Left renal pelvis (tissue), 4 donors: ENCODE measurements at places on chromosomes 5 and 9. TPM values are rescaled to one million over a fixed set of nuclear protein-coding genes. Genes with fewer than 3 reads are reported as not detected.

DNA sequence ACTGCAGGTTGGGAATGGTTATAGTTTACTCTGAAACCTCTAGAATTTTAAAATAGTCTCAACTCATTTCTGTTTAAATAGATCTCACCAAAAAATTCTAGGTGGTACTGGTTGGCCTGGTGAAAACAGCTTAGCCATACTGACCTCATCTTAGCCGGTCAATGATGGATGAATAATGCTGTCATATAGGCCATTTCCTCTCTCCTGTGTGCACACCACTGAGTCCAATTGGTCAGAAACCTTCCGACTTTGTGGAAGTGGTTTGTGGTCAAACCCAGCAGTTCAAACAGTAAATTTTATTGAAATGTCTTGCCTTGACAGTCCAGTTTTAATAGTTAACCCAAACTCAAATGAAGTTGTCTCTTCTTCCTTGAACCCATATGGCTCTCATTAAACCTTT lies 98.6 kb downstream of the GIN1 start:
- no peak for DNase-seq

DNA sequence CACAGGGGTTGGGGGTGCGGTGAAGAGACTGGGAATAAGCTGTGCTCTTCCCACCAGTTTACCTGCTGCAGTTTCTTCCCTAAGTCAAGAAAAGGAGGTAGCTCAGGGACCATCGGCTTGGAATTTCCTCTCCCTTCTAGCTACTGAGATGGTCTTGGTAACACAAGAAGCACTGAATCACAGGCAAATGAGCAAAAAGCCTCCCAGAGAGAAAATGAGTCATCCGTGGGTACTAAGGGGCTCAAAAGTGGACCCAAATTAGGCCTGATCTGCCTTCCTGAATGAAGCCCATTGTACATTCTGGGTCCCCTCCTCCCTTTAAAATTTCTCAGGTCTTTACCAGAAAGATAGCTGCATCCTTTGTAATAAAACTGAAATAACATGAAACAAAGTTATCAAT lies 49.9 kb downstream of the PTPN3 start:
- no peak for DNase-seq

DNA sequence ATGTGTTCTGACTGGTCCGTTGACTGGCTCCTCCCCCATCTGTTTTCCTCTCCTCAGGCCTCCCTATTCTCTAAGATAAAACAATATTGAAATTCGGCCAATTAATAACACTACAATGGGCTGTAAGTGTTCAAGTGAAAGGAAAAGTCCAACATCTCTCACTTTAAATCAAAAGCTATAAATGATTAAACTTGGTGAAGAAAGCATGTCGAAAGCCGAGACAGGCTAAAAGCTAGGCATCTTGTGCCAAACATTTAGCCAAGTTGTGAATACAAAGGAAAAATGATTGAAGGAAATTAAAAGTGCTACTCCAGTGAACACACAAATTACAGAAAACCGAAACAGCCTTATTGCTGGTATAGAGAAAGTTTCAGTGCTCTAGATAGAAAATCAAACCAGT lies 310.6 kb downstream of the SPOCK1 start:
- no peak for DNase-seq

- DNase-seq: no peak
Observed at GRCh38 chr9:68869022-68869421, 144.9 kb downstream of the PRKACG start.

GRCh38 chr5:53334431-53334941 lies 145.9 kb upstream of the FST start:
- no peak for DNase-seq

- no peak for DNase-seq
Observed at GRCh38 chr9:112142420-112142819, 32.7 kb downstream of the SUSD1 start.

DNA sequence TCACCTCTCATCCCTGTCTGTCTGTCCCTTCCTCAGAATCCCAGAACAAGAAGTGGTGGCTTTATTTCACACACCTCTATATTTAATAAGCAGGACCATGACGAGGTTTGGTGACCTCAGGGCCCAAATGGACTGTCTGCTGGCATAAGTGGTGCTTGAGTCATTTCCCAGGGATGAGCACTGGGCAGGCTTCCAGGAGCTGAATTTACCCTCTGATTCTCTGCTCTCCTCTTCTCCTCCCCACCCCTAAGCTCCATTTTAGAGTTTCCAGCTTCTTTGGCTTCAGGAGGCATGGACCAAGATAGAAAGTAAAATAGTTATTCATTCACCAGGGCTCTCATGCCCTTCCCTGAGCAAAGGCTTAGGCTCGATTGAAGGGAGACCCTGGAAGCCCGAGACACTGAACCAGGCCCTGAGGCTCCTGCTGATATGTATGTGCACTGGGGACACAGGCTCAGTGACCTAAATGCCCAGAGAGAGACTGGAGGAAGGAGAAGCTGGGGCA lies 69.1 kb downstream of the PPARGC1B start:
- DNase-seq: no peak

DNA sequence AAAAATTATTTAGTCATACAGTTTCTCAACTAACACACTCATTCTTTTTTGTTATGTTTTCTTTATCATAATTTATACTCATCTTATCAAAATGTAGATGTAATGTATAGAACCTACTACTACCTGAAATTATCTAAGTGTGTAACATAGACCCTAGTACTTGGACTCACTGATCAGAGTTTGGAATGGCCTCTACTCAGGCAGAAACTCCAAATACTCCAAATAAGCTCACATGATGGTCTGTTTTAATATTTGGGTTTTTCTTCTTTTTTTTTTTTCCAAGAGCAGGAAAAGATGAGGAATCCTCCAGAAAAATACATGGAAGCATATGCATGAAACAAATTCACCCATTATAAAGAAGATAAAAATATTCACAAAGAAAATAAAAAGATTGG lies 126.3 kb downstream of the PDE4D start:
- DNase-seq: no peak

GRCh38 chr5:135128361-135128760 lies 94.3 kb upstream of the PITX1 start:
- no peak for DNase-seq

DNA sequence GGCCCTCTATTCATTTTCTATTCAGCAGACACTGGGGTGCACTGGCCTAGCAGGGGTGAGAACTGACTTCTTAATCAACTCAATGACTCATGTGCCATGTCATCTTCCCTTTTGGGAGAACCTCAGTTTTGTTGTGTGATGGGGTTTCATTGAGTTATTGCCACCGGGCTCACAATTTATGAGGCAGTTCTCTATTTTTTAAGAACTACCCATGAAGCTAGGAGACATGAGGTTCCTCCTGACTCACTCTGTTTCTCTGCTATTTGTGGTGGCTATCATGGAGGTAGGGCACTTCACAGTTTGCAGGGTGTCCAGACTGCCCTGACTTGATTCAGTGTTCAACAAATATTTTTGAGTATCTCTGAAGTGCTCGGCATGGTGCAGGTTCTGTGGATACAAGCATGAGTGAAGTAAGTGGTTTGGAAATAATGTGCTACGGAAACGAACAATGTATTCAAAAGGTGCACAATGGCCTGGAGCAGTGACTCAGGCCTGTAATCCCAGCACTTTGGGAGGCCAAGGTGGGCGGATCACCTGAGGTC lies 39.3 kb downstream of the SPARC start:
- no peak for DNase-seq

FOXD4L3 gene
- not detected for polyA plus RNA-seq

BTNL8 gene
- polyA plus RNA-seq: not detected

WNT8A gene
- 0.19 TPM for polyA plus RNA-seq

SPDL1 gene
- polyA plus RNA-seq: 36.2 TPM

SLC6A19 gene
- 60.5 TPM for polyA plus RNA-seq

GAS1 gene
- polyA plus RNA-seq: 217 TPM

POU5F2 gene
- 0.04 TPM for polyA plus RNA-seq
